SW 1271 (cell line): ENCODE measurements at places on chromosomes 12 and 14.

DNA sequence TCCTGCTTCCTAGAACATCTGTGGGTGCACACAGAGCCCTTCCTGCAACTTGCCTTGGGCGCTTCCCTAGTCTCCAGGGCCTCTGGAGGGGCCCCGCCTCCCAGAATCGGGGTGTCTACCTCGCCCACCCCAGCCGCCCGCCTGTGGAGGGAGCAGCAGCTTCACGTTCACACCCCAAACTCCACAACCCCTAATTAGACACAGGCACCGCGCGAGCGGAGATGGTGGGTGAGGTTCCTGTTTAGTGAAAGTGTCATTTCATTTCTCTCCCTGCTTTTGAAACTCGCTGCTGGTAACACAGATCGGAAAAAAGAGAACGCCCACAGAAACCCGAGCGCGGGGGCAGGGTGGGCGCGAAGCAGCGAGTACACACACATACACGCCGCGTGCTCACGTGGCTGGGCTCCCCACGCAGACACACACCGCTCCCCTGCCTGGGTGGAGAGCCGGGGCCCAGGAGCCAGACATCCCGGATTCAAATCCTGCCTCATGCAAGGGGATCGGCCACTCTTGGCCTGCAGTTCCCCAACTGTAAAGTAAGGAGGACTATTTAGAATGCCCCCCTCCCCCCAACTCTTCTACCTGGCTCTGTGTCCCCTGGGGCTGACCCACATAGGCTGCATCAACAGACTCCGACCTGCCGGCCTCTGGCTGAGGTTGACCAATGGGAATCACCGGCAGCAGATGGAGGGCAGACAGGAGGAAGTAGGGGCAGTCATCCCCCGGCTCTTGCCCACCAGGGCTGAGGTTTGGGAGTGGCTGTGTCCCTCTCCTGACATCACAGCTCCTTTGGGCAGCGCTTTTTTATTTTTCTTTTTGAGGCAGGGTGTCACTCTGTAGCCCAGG, 79.2 kb upstream of the NCOR2 start:
- DNase-seq = no peak

- DNase-seq = no peak
These were observed 29.2 kb downstream of the DIP2B start for GRCh38 chr12:50533971-50534370.

GRCh38 chr12:40261937-40262336, 37.1 kb downstream of the LRRK2 start:
- DNase-seq = no peak

GRCh38 chr12:57838594-57839302, 7.8 kb downstream of the CTDSP2 start:
- DNase-seq = no peak

DNA sequence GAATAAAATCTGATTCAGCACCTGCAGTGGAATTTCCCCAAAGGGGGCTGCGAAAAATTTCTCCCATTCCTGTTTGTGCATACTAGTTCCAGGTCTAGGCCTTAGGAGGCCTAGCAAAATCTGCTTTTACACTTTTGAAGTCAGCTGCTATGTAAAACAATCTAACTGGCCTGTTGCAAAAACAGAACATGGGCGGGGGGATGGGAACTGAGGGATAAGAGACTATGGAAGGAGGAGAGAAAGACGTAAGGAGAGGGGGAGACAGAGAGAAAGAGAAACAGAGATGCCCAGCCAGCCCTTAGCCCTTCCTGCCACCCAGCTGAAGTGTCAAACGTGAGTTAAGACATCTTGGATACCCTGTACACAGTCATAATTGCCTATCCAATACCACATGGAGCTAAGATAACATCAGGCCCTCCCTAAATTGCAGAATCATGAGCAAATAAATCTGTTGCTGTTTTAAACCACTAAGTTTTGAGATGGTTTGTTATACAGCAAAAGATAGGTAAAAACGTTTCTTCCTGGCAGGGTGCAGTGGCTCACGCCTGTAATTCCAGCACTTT, 45.6 kb downstream of the SPTLC2 start:
- no peak for DNase-seq

- DNase-seq = no peak
These were observed 75.9 kb downstream of the IFT81 start for GRCh38 chr12:110200124-110200417.

GRCh38 chr14:99246536-99247097, 25.4 kb downstream of the BCL11B start:
- DNase-seq = no peak

- DNase-seq = no peak
These were observed 82.4 kb upstream of the OSBPL8 start for GRCh38 chr12:76641961-76642360.

GRCh38 chr12:121748218-121748570, 35.6 kb downstream of the TMEM120B start:
- no peak for DNase-seq

- no peak for DNase-seq
These were observed 39.3 kb downstream of the PITPNM2 start for GRCh38 chr12:123111498-123112165.

DNA sequence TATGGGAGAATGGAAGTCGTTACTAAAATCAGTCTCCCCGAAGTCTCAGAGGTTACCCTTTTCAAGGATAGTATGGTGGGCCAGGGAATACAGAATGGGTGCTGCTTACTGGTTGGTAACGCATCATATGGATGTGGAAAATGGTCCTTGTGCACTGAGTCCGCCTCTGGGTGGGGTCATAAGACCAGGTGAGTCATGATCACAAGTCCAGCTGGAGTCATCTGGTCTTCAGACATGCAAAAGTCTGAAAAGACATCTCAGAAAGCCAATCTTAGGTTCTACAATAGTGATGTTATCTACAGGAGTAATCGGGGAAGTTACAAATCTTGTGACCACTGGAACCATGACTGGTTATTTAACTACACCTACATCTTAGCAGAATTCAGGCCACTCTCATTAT, 71.9 kb upstream of the TCL1B start:
- DNase-seq = no peak

DNA sequence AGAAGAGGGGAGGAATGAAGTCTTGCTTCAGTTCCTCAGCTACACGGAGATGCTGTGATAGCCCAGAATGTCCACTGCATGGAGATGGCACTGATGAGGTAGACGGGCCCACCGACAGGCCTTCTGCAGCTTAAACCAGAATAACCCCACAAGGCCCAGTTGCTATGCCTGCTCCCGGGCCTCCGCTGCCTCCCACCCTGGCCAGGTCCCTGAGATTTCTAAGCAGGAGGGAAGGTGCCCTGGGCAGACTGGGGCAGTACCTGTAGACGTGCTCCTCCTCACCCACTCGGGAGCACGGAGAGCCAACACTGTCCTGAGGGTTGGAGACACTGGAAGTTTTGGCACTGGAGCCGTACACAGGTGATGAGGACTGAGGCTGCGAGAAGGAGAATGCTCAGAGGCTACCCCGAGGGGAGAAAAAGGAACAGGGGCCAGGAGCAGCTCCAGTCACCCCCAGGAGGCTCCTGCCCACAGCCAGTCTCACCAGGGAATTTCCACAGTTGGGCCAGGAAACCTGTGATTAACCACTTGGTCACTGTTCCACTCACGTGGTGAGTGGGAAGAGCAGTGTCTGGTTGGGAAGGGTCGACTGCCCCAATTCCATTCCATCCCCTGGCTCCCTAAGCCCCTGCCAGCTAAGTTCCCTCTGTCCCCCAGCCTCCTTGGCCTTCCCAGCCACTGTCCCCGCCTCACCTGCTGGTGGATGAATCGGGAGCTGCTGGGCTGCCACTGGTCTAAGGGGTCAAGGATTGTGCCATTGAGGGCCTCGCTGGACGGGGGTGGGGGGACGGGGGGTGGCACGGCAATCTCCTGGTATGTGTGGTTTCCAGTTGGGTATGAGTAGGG, 22.8 kb upstream of the RPLP0 start:
- no peak for DNase-seq

GRCh38 chr12:95838125-95838524, 20.6 kb upstream of the SNRPF start:
- no peak for DNase-seq

GRCh38 chr12:5817246-5817645, 127.8 kb downstream of the ANO2 start:
- DNase-seq = no peak

DNA sequence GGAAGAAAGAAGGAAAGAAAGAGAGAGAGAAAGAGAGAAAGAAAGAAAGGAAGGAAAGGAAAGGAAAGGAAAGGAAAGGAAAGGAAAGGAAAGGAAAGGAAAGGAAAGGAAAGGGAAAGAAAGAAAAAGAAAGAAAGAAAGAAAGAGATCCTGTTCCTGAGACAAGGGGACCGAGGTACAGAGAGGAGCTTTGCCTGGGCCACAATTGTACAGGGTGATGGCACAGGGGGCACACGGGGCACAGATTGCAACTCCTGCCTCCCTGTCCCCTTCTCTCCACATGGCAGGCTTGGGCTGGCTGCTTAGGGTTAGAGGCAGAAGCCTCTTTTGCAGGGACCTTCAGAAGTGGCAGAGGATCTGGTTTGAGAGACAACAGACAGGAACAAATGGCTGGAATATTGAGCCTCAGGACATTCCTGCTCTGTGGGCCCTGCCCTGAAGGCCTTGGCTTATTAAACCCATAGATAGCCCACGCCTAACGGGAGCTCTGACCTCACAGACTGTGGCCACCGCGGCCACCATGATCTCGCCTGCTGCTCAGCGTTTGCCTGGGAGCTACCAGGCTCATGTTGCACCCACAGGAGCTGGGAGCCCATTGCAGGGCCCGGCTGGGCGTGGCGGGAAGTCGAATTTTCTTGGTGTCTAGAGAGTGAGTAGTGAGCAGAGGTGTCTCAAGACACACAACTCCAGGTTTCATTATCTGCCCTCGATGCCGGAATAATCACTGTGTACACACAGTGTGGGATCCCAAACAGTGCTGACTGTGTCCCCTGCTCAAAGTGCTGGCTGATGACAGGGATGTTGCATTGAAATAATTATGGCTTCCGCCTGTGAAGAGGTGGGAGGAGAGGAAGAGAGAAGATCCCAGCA, 147.9 kb upstream of the NCOR2 start:
- DNase-seq = no peak

DNA sequence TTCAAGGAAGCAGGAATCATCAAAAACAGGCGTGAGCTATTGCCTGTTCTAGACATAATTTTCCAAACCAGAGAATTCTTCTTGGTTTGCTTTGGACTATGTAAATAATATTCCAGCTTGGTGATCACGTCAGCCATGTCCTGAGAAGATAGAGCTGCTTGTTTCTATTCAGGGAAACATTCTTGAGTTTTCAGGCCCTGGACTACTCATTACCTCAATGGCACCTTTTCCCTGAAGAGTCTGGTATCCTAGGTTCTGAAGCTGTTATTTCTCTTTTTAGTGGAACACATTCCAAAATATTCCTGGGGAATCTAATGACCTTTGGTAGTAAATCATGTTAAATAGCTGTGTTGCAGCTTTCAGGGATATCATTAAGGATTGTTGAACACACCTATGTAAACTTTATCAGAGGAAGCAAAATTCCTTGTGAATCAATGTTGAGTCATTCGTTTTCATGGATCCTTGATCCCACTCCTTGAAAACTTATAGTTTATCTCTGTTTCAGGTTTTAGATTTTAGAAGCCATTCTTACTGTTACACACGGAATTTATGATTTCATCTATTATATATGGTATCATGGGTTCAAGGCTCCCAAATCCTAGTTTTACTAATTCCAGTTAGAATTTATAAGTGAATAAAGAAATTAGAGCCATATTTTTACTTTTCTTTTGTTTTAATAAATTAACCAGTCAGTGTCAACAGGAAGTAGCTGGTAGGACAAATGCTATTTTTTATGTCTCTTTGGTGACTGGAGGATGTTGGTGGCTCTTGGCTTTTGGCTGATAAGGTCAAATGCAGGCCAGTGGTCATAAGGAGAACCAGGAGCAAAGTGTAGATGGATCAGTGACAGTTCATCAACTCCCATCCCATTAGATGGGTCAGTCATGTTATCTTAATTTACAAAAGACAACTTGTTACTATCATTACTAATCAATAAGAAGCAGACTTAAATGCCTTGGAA, 380.1 kb downstream of the ZFP36L1 start:
- DNase-seq = no peak

- peak; percentile 27 for DNase-seq
These were observed 5.9 kb downstream of the SEC23A start for GRCh38 chr14:39097159-39097558.

- no peak for DNase-seq
These were observed 295.7 kb upstream of the RTL1 start for GRCh38 chr14:101199028-101199770.

- DNase-seq = no peak
These were observed 645 bp downstream of the KITLG start for GRCh38 chr12:88579601-88580050.

GRCh38 chr14:23452237-23452636, 16.8 kb upstream of the MYH7 start:
- DNase-seq = no peak

- no peak for DNase-seq
These were observed 80.4 kb downstream of the VWF start for GRCh38 chr12:6044082-6044481.

DNA sequence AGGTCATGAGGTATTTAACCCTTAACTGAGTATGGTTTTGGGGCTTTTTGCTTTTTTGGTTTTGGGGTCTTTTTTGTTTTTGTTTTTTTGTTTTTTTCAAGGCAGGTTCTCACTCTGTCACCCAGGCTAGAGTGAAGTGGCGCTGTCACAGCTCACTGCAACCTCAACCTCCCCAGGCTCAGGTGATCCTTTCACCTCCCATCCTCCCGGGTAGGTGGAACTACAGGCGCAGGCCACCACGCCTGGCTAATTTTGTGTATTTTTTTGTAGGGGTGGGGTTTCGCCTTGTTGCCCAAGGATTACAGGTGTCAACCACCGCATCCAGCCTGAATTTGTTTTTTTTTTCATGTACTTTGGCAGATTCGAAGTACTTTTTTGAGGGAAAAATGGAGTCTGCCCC, 19.9 kb downstream of the RAP1B start:
- DNase-seq = no peak

DNA sequence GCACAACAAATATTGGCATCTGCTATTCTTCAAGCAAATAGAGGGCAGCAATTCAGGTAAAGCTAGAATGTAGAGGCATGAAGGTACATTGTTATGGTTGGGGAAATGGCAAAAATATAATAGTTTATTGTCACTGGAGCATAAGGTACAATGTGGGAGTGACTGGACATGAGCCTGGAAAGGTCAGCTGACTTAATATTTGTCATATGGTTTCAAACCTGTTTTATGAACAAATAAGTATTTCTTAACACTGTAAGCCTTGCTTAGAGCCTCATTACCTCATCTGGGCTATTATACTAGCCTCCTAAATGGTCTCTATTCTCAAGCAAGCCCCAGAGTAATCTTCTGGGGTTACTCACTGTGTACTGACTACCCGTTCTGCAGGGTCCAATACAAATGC, 33.7 kb downstream of the FAM177A1 start:
- DNase-seq = no peak

- DNase-seq = no peak
These were observed 219.4 kb downstream of the LRRK2 start for GRCh38 chr12:40444174-40444573.

GRCh38 chr14:35844494-35844893, 18.4 kb downstream of the BRMS1L start:
- no peak for DNase-seq

- no peak for DNase-seq
These were observed 1409.5 kb downstream of the AACS start for GRCh38 chr12:126474703-126475102.
